CD4-positive, CD25-positive, alpha-beta regulatory T cell (primary cell): ENCODE measurements at places on chromosomes 5 and 9. TPM values are rescaled to one million over a fixed set of nuclear protein-coding genes. Genes with fewer than 3 reads are reported as not detected.

- DNase-seq = no peak
Observed at GRCh38 chr9:31916591-31917241, 467.7 kb upstream of the ACO1 start.

DNA sequence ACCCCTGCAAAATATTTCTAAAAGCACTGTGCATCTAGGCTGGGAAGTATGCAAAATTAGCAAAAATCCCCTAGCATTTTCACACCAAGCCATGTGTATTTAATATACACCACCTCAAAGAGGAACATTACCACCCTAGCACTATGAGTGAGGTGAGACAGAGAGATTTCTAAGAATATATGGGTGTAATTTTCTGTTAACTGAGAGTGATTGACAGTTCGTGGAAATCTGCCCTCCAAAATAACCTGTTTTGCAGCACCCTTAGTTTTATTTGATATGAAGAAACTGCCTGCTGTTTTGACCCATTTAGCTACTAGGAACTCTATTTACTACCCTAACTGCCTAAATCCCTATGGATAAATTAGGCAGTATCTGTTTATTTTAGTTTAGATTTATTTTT is 64.2 kb upstream of the CDKN2B start:
- DNase-seq = no peak

Gene GHR
- not detected for polyA plus RNA-seq

DNA sequence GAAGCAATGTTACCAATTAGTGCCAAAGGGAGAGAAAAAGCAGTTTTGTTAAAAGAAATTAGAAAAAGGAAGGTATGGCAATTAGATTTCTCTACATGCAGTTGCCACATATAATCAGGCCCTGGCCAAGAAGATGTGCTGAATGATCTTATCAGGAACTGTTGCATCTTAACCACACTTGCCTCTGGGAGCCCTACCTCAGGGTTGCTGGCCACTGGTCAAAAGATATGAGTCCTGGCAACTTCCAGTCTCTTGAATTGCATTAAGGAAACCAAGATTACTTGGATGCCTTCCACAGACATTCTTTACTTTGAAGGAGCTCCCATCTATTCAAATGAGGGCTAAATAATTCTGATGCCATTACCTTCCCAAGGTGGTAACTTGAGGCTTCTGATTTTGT is 60.4 kb downstream of the TNC start:
- DNase-seq = no peak

DNA sequence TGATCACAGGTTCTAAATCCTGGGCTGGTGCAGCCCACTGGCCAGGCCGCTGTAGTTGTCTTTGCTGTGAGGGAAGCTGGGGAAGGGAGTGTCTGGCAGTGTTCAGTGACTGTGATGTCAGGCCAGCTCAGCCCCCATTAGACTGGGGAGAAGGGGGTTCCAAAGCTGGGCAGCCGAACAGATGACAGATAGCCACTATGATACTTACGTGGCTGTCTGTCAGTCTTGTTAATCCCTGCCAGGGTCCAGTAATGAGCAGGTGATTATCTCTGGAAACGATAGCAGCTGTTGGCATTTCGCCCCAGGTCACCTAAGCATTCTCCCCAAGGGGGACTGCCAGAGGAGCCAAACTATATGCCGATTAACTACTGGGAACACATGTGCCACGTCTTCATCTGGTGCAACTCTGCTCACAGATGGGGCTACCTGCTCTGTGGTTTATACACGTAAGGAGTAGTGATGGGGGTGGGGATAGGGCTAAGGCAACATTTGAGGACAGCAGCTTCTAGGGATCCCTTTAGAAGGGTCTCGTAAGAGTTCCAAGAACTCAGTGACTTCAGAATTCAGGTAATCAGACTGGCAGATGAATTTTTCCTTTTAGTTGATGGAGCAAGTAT is 396.3 kb downstream of the KDM4C start:
- no peak for DNase-seq

Gene PHF24
- not detected for polyA plus RNA-seq
